IMR-90 (cell line): ENCODE measurements at places on chromosomes 12 and 14.

GRCh38 chr12:96195845-96196451, 1.8 kb downstream of the ELK3 start:
- DNase-seq: peak; percentile 74

DNA sequence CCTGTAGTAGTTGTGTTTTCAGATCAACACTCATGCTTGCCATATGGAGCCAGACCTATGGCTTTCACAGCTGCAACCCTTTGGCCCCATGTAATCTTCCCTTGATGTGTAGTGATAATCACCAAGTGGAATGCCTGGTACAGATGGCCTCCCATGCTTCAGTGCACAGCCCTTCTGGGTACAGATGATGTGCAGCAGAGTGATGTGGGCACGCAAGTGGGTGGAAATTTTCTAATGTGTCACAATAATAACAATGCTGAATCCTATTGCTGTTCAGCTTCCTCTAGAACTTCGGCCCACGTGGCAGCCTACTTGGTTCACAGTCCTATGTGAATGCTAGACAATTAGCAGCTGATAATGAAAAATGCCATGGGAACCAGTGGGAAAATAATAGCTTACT, 188.1 kb downstream of the SNAPC1 start:
- no peak for DNase-seq

- peak; percentile 67 for DNase-seq
These were observed 252.3 kb downstream of the EFCAB11 start for GRCh38 chr14:89702073-89702875.

DNA sequence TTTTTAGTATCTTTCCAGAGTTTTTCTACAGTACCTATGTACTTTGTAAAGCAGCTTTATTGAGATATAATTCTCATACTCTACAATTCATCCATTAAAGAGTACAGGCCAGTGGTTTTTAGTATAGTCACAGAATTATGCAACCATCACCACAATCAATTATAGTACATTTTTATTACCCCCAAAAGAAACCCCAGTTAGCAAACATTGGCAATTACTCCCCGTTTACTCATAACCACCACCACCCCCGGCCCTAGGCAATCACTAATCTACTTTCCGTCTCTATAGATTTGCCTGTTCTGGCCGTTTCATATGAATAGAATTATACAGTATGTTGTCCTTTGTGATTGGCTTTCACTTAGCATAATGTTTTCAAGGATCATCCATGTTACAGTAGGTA, 119.8 kb downstream of the KICS2 start:
- no peak for DNase-seq

GRCh38 chr12:116213014-116213413, 64.5 kb downstream of the MED13L start:
- no peak for DNase-seq

- DNase-seq: no peak
These were observed 43.7 kb upstream of the TRHDE start for GRCh38 chr12:72228424-72228823.

DNA sequence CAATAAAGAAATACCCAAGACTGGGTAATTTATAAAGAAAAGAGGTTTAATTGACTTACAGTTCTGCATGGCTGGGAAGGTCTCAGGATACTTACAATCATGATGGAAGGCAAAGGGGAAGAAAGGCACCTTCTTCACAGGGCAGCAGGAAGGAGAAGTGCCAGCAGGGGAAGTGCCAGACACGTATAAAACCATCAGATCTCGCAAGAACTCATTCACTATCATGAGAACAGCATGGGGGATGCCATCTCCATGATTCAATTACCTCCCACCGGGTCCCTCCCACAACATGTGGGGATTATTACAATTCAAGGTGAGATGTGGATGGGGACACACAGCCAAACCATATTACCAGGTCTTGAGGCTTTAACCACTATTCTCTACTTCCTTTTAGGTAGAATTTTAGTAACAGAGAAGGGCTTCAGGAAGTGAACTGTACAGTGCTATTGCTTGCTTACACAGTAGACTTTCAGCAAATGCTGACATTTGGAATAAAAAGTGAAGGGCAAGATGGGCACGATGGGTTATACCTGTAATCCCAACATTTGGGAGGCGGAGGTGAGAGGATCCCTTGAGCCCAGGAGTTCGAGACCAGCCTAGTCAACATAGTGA, 40.8 kb upstream of the OR4E1 start:
- no peak for DNase-seq

DNA sequence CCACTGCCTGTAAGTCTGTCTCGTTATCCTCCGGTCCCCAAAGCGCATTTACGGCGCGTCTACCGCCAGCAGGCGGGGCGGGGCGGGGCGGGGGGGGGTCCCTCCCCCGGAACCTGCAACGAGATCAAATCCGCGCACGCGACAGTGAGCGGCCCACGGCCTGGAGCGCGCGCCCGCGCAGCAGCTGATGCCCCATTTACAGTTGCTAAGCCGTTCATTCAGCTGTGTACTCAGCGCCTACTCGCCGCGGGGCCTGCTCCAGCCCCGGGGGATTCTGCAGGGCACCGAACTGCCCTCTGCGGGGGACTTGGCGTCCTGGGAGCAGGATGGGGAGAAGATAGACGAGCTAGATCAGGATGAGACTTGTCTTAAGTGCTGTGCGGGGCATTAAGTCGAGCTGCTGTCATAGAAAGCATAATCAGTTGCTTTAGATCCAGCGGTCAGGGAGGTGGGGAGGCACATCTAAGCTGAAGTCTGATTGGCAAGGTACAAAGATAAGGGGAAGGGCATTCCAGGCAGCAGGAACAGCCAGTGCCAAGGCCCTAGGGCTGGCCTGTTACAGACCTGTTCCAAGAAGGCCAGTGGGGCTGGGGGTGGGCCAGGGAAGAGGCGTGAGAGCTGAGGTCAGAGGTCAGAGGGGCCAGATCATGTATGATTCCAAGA, 1.4 kb upstream of the CCDC85C start:
- DNase-seq: peak; percentile 74

DNA sequence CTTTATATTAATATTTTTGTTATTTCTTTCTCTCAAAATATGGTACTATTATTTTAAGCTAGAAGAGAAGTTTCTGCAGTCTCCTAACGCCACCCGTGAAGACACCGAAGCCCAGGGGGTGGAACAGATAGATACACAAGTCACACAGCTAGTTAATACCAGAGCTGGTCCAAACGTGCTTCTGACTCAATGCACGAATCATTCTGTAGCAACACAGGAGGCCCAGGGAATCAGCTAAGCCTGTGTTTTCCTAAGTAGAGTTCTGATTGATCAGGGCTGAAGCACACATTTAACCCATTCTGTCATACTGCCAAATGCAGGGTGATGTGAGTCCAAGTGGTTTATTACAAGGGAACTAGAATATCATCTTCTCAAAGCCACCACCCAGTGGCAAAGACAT, 116.9 kb upstream of the PWP1 start:
- DNase-seq: peak; percentile 65

DNA sequence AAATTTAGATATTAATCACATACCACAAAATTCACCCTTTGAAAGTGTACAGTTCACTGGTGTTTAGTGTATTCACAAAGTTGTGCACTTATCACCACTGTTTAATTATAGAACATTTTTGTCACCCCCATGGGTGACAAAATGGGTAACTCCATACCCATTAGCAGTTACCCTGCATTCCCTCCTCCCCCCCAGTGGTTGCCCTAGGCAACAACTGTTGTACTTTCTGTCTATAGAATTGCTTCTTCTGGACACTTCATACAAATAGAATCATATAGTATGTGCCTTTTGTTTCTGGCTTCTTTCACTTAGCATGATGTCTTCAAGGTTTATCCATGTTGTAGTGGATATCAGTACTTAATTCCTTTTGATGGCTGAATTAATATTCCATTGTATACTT, 52.7 kb downstream of the FBXO34 start:
- no peak for DNase-seq

- no peak for DNase-seq
These were observed 204.5 kb upstream of the SFSWAP start for GRCh38 chr12:131506426-131506825.

- DNase-seq: no peak
These were observed 14.2 kb upstream of the CARMIL3 start for GRCh38 chr14:24037658-24038037.

GRCh38 chr14:104975481-104976197, 2.5 kb downstream of the AHNAK2 start:
- DNase-seq: no peak

GRCh38 chr12:123058481-123058880, 78.0 kb downstream of the ARL6IP4 start:
- DNase-seq: no peak

GRCh38 chr14:52043690-52044089, 25.2 kb downstream of the NID2 start:
- peak; percentile 23 for DNase-seq

DNA sequence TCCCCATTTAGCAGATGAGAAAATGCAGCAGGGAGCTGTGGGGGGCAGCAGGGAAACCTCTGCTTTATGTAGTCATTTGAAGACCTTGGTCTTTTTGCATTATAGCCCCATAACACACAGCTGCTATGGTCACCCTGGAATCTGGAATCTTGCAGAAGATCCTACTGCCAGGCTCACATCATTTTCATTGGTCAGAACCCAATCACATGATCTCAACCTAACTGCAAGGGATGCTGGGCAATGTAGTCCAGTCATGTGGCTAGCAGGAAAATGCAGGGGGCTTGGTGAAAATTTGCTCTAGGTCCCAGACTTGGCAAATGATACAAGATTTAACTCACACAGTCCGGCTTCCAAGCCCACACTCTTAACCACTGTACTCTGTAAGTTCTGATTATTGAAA, 1028.7 kb downstream of the AACS start:
- DNase-seq: no peak

DNA sequence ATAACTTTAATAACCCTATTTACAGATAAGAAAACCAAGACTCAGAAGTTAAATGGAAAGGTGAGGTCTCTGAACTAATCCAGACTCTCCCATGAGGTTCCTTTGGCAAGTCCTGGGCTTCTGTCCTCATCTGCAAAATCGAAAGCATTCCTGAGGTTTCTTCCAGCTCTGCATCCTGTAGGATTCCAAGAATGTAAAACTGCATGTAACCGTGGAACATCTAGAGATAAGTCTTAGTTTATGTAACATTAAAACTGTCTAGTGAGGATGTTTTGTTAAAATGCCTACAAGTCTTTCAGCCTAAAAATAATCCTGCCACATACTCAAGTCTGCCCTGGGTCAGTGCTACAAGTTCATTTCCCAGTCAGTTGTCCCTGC, 7.3 kb upstream of the ITFG2 start:
- DNase-seq: peak; percentile 67

- no peak for DNase-seq
These were observed 293.2 kb downstream of the DUSP6 start for GRCh38 chr12:89059056-89059455.

DNA sequence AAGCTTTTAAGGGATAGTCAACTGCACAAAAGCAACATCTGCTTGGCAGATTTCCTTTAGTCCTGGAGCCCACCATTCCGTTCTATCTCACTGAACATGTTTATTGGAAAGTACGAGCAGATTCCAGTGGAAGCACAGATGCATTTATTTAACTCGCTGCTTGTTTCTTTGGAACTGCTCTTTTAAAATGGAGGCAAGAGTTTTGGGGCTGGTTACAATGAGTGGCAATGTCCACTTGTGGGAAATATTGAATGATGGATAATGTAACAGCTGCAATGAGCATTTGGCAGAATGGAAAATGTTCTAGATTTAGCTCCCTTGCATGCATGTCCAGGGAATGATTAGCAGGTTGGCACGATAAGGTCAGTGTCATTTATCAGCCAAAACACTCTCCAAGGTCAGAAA, 163.0 kb downstream of the ATP23 start:
- no peak for DNase-seq

DNA sequence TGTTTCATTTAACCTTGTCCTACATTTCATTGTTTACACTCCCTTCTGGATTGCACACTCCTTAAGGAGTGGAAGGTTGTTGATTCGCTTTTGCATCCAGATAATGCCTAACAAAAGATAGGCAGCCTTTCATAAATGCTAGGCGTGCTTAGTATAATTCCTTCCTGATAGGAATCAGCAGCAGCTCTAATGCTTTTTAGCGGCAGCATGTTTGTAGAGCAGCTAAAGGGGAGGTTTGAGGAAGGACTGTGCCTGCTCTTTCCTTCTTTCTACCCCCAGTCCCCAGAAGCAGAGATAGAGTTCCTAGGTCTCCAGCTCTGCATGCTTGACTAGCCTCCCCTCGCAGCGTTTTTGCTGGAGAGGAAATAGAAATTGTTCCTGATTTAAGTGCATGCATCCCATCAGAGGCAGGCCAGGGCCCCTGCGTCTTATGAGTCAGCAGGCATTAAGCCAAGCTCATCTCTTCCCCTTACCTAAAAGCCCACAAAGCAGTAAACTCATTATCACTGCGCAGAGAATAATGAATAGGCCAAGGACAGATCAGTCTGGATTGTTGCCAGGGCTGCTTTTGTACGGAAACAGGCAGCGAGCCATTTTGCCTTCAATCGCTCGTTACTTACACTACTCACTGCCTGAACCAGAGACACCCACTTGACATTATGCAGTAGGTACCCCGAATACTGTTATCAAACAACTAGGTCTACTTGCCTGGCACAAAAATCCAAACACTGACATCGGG, 14.0 kb upstream of the TBPL2 start:
- peak; percentile 86 for DNase-seq

GRCh38 chr12:91722072-91722471, 423.6 kb downstream of the BTG1 start:
- no peak for DNase-seq

GRCh38 chr12:98149691-98150210, 365.6 kb upstream of the TMPO start:
- no peak for DNase-seq

DNA sequence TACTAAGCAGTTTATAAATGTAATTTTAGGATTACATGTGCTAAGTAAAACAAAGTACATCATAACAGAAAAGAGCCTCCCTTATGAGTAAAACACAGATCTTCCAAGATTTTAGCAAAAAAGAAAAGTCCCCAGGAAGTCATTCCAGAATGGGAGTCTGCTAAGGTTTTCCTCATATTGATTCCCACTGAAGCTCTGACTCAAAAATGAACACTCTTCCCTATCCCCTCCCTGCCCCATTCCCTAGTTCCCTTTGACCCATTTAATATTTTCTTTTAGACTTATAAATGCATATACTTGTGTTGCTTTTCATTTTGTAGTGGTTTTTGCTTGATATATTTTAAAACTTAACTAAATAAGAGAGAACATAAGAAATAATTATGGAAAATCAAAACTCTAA, 40.1 kb downstream of the PTGER2 start:
- no peak for DNase-seq

DNA sequence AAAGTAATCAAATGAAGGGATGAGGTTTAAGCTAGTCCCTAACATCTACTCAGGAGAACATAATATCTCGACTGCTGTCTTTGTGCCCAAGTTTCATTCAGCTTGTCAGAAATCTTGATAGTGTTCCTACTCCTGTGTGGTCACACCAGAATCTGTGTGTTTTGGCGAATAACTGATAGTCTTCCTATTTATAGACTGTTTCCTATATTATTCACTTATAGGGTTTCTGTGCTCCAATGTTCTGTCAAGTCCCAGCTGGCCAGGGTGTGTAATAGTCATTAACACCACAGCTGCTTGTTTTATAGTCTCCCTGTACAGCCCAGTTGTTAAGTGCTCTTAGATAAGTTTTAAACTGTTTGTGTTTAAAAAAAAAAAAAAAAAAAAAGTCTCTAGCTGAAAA, 45.9 kb downstream of the GPR135 start:
- no peak for DNase-seq

GRCh38 chr12:47214771-47215170, 135.0 kb upstream of the AMIGO2 start:
- no peak for DNase-seq
